ENCODE measurements at places on chromosomes 5 and 9.

GRCh38 chr9:36945999-36946398 lies 88.1 kb downstream of the PAX5 start:
- DNase-seq: no peak

DNA sequence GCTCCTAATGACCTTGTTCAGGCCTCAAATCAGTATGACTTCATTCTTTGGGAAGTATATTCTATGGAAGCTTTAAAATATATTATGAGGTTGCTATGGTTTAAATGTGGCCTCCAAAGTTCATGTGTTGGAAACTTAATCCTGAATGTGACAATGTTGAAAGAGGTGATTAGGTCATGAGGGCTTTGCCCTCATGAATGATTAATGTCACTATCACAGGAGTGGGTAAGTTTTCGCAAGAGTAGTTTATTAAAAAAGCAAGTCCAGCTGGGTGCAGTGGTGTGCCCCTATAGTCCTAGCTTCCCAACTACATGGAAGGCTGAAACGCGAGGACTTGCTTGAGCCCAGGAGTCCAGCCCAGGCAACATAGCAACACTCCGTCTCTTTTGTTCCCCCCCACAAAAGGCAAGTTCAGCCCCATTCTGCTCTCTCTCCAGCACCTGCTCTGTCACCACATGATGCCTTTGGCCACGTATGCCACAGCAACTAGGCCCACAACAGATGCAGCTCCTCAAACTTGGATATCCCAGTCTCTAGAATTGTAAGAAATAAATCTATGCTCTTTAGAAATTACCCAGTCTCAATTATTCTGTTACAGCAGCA lies 105.3 kb downstream of the SIL1 start:
- no peak for DNase-seq

DNA sequence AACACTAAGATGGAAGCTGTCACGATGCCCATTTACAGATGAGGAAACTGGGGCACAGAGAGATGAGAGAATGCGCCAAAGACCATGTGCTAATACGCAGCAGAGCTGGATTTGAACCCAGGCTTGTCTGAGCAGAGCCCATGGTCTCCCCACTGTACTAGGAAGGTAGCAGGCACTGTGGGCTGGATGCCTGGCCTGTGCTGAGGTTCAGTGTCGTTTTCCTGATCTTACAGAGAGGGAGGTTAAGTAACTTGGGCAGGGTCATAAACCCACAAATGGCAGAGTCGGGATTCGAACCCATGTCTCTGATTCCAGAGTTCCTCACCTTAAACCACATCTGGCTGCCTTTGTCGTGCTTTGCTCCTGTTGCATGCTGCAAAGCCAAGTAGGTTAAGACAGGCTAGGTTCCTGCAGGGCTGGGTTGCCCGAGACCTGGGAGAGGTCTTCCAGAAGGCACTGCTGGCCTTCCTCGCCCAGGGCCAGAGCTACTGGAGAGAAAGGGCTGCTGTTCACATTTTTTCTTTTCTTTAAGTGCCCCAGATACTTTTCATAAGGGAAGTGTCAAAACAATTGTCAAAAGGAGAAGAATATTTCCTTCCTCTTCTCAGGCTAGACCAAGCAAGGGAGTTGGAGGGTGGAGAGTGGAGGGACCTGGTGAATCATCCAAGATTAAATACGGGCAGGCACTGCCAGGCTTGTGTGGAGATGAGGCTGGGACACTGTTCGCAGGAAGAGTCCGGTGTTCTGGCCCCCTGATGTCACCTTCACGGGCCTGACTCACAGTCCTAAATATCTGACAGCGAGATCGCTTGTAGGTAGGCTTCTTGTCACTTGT lies 3.2 kb downstream of the NEK6 start:
- no peak for DNase-seq

DNA sequence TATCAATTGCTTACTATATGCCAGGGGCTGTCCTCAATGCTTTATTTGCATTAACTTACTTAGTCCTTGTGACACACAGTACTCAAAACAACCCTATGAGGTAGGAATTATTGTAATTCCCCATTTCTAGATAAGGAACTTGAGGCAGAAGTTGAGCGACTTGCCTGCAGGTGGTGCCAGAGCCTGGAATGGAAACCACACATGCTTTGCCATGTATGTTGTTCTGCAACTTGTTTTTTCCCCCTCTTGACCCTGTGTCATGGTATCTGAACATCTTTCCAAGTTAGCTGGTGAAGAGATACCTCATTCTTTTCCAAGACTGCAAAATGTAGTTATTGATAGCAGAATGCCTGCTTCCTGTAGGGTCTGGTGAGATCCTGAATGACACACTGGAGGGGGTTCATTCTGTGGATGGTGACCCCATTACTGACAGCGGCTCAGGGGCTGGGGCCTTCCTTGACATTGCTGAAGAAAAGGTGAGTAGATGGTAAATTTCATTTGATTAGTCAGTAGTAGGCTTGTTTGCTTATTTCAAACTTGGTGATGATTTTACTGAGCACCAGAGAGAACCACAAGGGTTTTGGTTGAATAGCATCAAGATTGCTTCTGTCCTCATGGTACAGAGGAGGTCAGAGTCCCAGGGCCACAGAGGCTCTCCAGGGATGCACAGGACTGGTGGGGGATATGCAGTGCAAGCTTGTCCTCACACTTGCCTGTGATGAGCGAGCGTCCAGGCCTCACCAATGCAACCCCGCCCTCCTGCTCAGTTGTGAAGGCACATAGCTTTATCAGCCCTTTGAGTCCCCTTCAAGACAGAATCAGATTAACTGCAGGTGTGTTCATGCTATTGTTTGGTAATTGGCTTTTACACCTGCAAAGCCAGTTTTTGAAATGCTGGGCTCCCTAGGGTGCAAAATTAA lies 57.0 kb downstream of the COL15A1 start:
- peak; percentile 64 for DNase-seq

GRCh38 chr5:168991311-168991710 lies 309.6 kb downstream of the SLIT3 start:
- no peak for DNase-seq

DNA sequence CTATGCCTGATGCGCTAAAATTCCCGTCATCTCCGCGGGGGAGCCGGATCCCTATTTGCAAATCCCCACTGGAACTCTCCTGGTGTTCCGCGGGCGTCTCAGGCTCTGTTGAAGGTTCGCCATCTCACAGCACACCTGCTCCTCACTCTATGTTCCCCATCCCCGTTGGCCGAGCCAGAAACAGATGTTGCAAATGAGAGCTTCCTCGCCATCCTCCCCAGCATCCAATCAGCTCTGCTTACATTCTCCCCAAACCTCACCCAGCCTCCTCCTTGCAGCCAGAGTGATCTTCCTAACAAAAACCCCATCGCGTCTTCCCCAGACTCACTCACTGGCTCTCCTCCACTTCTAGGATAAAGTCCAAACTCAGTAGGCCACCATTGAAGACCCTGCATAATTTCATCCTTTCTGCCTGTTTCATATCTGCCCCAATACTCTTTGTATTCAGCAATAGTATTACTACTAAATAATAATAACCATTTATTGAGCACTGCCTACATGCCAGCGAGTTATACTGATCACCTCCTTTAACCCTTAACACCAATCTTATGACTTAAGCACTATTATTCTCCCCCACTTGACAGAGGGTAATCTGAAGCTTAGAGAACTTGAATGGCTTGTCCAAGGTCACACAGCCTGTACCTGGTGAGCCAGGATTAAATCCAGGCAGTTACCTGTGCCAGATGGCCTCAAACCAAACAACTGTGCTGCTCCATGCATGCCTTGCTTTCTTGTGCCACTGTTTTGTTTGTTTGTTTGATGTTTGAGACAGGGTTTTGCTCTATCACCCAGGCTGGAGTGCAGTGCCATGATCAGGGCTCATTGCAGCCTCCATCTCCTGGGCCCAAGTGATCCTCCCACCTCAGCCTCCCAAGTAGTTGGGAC lies 14.0 kb downstream of the AQP7 start:
- DNase-seq: no peak

- DNase-seq: no peak
Measured at GRCh38 chr5:74205767-74206578, 434.6 kb downstream of the ENC1 start.

- DNase-seq: no peak
Measured at GRCh38 chr5:174318578-174318977, 273.1 kb downstream of the NSG2 start.

GRCh38 chr5:174191076-174191475 lies 145.6 kb downstream of the NSG2 start:
- no peak for DNase-seq

DNA sequence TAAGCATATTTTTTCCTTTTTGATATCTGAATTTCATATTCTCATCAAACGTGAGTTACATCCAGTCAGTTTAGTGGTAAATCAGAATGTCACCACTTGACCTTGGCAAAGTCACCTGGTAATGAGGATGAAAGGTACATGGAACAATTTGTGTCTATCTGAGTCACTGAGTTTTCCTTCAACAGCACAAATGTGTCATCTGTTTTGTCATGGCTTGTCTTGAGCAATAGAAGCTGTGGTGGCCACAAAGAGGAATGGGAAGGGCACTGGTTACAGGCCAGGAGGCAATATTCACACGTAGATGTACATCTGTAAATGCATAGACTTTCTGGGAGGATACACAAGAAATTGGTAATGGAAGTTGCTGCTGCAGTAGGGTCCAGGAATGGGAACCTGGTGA lies 8.4 kb upstream of the ZNF474 start:
- DNase-seq: no peak

GRCh38 chr9:121537283-121537682 lies 37.6 kb upstream of the GGTA1 start:
- no peak for DNase-seq

DNA sequence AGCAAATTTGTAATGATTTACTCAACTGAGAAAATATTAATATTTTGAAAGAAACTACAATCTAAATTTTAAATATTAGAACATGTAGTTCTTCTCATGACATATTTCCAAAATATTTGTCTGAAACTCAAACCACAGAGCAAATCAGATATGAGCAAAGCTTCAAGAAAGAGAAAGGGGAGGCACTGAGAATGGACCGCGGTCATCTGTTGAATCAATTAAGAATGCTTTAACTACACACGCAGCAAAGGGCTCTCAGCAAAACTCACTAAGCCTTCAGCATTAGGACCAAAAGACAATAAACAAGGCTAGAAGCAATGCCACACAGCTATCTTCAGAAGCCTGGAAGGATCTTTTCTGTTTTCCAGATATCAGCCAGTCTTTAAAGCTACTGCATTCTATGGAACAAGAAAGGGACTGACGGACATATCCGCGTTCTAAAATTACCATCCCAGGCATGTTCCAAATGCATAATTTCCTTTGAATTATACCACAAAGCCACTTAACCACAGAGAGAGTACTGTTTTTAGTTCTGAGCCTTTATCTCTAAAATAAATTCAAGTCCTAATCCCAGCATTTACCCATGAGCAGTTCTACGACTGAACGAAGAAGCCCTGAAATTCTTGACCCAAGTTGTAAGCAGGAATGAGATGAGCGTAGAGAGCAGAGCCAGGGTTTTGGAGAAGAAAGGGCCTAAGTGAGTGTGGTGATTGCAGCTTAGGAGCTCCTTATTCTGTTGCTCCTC lies 513.5 kb downstream of the AGTPBP1 start:
- DNase-seq: no peak

DNA sequence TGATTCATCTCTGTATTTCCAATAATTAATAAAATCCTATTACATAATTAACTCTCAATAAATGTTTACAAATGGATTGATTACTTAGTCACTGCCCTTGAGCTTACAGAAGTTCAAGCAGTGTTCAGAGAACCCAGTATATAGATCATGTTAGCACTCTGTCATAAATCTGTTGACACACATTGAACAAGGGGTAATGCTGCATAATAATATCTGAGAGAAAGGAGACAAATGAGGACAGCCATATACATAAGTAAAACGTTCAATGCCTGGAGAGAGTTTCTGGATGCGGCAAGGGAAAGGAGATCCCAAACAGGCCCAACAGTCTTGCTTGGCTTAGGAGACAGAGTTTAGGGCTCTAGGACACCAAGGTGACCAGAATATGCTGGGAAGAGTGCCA lies 270.2 kb downstream of the FBXL17 start:
- no peak for DNase-seq

GRCh38 chr9:113599646-113600022 lies 136.1 kb downstream of the RGS3 start:
- no peak for DNase-seq

GRCh38 chr9:86918556-86918955 lies 28.8 kb downstream of the GAS1 start:
- no peak for DNase-seq

GRCh38 chr5:151383011-151383410 lies 35.7 kb upstream of the SLC36A2 start:
- no peak for DNase-seq

DNA sequence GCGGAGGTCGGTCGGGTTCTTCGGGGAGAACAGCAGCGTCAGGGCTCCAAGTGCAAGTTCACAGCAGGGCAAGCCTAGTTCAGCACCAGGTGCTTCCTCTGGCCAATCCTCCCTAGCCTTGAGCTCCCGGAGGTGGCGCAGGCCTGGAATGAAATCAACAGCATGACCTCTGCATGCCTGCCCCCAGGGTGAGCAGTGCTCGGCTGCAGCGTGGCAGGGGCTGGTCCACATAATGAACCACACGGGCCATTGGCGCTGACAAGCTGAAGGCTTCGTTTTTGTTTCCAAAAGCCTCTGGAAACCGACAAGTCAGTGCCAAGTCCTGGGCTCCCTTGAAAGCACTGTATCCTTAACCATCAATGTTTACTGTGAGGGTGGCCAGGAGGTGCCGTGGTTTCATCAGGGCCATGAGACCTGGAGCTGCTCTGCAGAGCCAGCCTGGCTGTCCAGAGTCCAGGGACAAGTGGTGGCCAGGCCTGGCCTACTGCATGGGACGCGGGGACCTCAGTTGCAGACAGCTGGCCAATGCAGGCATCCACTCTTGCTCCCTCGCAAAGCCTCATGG lies 2.1 kb upstream of the INPP5E start:
- DNase-seq: no peak

GRCh38 chr9:126536131-126536530 lies 77.6 kb upstream of the LMX1B start:
- no peak for DNase-seq

DNA sequence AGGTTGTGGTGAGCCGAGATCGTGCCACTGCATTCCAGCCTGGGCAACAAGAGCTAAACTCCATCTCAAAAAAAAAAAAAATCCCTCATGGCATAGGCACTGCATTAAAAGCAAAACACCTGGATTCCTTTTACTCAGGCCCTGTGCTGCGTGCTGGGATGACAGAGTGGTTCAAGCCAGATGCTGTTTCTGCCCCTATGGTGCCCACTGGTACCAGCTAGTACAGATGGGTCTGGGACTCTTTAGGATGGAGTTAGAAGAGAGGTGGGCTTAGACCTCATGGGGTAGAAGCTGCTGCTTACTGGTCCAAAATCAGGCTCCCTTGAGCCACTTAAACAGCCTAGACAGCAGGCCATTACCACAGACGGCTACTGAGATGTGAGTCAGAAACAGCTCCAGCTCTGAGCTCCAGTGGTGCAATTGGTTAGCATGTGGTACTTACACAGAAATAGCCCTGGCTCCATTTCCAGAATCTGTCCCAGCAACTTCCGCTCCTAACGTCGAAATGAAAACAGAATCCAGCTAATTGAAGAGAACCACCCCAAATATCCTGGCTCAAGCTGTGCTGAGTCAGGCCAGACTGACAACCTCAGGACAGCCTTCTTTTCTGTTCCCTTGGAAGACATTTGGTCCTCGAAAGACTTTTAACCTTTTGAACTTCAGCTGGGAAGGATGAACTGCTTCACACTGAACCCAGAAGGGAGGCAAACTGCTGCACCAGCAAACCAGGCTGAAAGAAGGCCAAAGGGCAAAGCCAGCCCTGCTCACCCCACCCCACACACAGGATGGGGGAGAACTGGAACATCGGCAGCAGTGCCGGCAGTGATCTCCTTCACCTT lies 15.5 kb downstream of the C5orf15 start:
- DNase-seq: no peak

All from CD4-positive, alpha-beta T cell treated with Interleukin-4 for 4 hours (primary cell).